ENCODE measurements at places on chromosomes 1 and 21.
A peak's percentile ranks its signal among the peaks of the same experiment; 100 is the strongest.

DNA sequence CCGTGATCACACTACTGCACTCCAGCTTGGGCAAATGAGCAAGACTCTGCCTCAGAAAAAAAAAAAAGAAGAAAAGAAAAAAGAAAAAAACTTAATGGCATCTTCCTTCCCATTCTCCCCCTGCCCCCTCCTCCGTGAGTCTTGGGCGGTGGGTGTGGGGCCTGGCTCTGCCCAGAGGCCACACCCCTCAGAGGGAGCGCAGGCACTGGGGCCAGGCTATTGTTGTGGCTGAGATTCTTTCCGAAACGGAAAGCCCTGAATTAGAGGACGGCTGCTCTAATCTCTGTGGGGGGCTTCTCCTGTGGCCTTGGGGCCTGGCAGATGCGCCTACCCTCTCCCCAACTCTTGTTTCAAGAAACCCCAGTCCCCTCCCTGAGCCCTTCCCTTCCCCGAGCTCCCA, 4.1 kb upstream of the FAM110D start:
- no peak for DNase-seq
- peak overlapping the region; percentile 70 for H3K27ac ChIP-seq
- H3K36me3 ChIP-seq, result no peaks in the 10 kb centered on the region
- H3K27me3 ChIP-seq, result no peaks in the 10 kb centered on the region
- H3K4me3 ChIP-seq, result no peak overlapping the region
- no peaks in the 10 kb centered on the region for H3K4me1 ChIP-seq

GRCh38 chr1:86778569-86779239, 74.3 kb downstream of the SH3GLB1 start:
- DNase-seq, result no peak
- peaks cover 48% of the 10 kb centered on the region for H3K4me1 ChIP-seq
- no peak overlapping the region for H3K27ac ChIP-seq
- H3K36me3 ChIP-seq, result no peaks in the 10 kb centered on the region
- no peaks in the 10 kb centered on the region for H3K27me3 ChIP-seq
- H3K4me3 ChIP-seq, result no peak overlapping the region

DNA sequence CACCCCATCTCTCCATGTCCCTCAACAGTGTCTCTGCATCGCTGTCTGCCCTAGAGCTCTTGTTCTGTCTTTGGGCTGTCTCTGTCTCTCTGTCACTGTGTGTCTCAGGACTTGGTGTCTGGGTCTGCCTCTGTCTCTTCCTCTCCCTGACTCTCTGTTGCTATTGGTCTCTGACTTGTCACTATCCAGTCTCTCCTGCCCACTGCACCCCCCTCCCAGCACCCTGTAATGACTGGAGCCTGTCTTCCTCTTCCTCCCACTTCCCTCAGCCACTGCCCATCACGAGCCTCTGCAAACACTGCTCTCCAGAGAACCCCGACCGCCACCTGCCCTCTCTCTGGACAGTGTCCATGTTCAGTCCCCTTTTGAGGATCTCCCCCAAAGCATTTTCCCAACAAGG, 12.1 kb downstream of the PEAR1 start:
- no peak overlapping the region for H3K4me3 ChIP-seq
- peak; percentile 13 for DNase-seq
- no peaks in the 10 kb centered on the region for H3K27me3 ChIP-seq
- H3K27ac ChIP-seq, result no peak overlapping the region
- peaks cover 4% of the 10 kb centered on the region for H3K4me1 ChIP-seq
- H3K36me3 ChIP-seq, result no peaks in the 10 kb centered on the region

DNA sequence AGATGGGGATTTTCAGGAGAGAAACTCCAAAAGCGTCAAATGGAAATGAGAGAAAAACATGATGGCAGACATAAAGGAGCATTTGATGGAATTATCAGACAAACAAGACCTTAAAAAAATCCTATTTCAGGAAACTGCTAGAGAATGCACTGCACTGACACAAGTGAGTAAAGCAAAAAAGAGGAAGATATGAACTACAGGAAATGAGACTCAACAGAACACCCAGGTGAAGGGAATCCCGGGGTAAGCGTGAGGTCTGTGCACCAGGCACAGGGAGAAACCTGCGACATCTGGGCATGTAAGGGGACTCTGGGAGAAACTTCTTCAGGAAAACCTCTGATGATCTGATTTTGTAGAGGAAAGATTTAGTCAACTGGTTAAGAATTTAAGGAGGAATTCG, 2.8 kb downstream of the TARBP1 start:
- no peak overlapping the region for H3K27ac ChIP-seq
- no peak overlapping the region for H3K4me3 ChIP-seq
- no peaks in the 10 kb centered on the region for H3K27me3 ChIP-seq
- no peaks in the 10 kb centered on the region for H3K36me3 ChIP-seq
- H3K4me1 ChIP-seq, result peaks cover 39% of the 10 kb centered on the region

DNA sequence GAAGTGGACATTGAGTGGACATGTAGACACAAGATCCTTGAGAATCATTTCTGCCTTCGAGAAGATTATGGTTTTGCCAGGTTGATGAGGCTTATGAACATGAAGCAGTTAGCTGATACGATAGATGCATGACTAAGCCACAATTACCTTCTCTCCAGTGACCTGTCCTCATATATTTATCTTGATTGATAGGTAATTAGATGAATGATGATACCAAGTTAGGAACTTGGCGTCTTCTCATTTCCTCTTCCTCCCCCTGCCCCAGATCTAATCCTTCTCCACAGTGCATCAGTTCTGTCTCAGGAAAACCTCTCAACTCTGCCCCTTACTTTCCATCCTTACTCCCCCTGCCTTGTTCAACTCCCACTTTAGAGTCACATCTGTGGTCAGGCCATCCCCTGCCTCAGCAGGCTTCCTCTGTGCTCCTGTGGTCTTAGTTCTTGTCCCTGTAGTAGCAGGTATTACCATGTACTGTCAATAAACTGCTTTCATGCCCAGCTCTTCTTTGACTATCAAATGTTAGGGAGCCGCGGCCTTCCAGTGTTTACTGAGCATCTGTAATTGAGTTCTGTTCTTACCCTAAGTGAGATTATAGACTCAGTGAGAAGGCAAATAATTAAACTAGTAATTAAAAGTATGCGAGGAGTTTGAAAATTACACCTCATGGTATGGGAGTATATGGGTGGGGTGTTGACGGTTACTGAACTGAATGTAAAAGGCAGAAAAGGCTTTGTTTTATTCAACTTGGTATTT, 5.1 kb downstream of the ST6GALNAC3 start:
- H3K4me3 ChIP-seq, result no peak overlapping the region
- H3K36me3 ChIP-seq, result no peaks in the 10 kb centered on the region
- no peak for DNase-seq
- no peaks in the 10 kb centered on the region for H3K27me3 ChIP-seq
- no peak overlapping the region for H3K27ac ChIP-seq

DNA sequence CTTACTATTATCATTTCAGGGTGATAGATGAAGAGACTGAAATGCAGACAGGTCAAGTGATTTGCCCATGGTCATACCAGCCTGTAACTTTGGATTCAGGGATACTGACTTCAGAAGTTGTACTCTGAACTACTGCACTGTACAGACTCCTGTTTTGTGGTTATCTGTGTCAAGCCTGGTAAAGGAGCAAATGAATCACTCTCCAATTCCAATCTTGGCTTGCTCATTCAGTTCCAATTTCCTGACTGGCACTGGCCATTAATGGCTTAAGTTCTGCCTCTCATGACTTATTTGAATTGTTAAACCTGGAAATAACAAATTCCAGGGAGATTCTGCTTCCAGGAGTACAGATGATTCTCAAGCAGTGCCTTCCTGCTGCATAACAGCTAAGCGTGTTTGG, 45.4 kb upstream of the PLD5 start:
- no peak for DNase-seq
- no peaks in the 10 kb centered on the region for H3K27me3 ChIP-seq
- H3K4me3 ChIP-seq, result no peak overlapping the region
- no peaks in the 10 kb centered on the region for H3K36me3 ChIP-seq

- no peak overlapping the region for H3K4me3 ChIP-seq
- DNase-seq, result no peak
- H3K27me3 ChIP-seq, result no peaks in the 10 kb centered on the region
- H3K27ac ChIP-seq, result no peak overlapping the region
- H3K4me1 ChIP-seq, result no peaks in the 10 kb centered on the region
- H3K36me3 ChIP-seq, result no peaks in the 10 kb centered on the region
Measured at GRCh38 chr1:94126651-94127050, 5.7 kb upstream of the ABCA4 start.

DNA sequence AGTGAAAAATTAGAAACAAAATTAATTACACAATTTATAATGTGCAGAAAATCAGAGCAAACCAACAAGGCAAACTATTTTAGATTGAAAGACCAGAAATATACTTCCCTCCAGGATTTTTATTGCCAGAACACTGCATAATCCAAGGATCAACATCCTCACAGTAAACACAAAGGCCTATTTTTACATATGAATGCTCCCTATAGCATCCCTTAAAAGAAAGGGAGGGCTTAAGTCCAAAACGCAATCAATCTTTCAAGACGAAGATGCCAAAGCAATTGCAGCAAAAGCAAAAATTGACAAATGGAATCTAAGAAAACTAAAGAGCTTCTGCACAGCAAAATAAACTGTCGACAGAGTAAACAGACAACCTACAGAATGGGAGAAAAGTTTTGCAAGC, 18.6 kb upstream of the CHIA start:
- H3K36me3 ChIP-seq, result no peaks in the 10 kb centered on the region
- DNase-seq, result no peak
- no peak overlapping the region for H3K27ac ChIP-seq
- H3K4me3 ChIP-seq, result no peak overlapping the region
- peaks cover 4% of the 10 kb centered on the region for H3K4me1 ChIP-seq
- H3K27me3 ChIP-seq, result peaks cover 22% of the 10 kb centered on the region

GRCh38 chr1:109997867-109998229, 13.3 kb downstream of the AHCYL1 start:
- H3K27ac ChIP-seq, result no peak overlapping the region
- H3K27me3 ChIP-seq, result no peaks in the 10 kb centered on the region
- H3K4me3 ChIP-seq, result no peak overlapping the region
- peaks cover 4% of the 10 kb centered on the region for H3K4me1 ChIP-seq
- DNase-seq, result no peak

DNA sequence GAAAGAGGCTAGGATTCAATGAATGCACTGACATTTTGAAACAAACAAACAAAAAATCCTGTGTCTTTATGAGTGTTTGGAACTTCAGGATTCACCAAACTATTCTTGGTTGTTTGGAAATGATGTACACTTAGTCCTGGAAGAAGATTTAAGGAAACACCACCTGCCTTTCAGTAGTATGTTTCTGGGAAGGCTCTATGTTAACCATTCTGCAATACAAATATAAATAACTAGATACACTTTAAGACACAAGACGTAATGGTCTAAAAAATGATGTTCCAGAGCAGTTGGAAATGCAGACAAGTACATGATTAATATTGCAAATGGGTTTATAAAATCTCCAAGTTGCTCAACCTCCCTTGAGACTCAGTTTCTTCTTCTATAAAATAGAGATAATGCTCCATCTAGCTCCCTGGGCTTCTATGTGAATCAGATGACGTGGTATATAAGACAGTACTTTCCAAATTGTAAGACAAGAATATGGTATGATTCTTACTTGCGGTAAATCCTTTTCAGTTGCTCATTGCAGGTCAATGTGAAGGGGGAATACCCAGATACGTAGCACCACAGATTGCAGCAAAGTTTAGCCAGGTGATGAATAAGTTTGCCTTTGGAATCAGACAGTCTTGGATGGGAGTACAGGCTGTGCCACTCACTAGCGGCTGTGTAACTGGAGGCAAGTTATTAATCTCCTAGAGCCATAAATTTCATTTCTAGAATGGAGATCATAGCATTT, 224.8 kb upstream of the SGIP1 start:
- no peaks in the 10 kb centered on the region for H3K27me3 ChIP-seq
- H3K4me1 ChIP-seq, result no peaks in the 10 kb centered on the region
- no peak for DNase-seq
- no peak overlapping the region for H3K4me3 ChIP-seq

DNA sequence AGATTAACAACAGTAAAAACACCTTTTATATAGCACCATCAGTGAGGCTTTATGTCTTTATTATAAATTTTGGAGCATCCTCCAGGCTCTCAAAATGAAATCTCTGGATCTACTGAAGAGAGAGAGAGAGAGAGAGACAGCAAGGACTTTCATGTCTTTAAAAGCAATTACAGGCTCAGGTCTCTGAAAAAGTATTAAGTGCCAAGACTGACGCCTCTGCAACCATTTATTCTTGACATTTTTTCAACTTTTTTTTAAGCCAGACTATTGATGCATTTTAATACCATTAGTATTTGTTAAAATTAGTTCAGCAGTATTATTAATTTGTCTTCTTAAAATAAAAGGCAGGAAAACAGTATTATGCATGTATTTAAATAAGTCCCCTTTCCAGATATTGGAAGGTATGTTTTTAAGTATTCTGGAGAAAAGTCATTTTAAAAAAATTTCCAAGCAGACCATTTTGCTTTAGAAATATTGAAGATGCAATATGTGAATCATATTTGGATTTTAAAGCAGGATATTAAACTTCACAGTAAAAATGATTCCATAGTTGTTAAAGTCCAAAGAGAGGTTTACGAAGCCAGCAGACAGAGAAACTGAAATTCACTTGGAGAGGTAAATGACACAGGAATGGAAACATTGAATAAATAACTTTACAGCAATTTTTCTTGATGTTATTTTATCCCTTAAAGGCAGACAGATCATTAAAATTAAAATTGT, 35.4 kb upstream of the APOBEC4 start:
- H3K4me1 ChIP-seq, result no peaks in the 10 kb centered on the region
- DNase-seq, result no peak
- H3K27me3 ChIP-seq, result no peaks in the 10 kb centered on the region
- no peaks in the 10 kb centered on the region for H3K36me3 ChIP-seq
- no peak overlapping the region for H3K4me3 ChIP-seq

DNA sequence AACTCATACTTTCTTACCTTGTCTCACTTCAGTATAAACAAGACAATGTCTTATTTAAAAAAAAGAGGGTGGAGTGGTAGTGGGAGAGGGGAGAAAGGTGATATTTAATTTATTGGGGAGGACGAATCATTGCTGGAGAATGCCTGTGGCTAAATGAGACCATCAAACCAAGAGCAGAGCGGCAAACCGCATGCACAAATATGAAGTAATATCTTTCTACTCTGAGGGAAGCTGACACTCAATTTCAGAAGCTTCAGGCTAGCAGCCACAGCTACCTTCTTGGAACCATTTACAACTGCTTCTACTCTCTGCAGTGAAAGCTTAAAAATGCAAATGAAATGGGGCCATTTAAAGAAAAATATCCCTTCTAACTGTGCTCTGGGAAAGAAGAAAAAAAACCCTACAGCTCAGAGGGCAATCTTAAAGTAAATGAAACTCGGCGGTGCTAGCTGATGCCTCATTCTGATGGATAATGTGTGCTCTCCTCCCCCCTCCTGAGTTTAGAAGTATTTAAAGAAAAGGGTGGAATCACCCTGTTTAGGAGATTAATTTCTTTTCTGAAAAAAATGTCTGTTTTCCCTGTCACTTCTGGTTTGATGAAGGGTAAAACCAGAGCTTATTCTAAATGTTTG, 178.2 kb upstream of the CAMK1G start:
- no peak overlapping the region for H3K27ac ChIP-seq
- H3K4me3 ChIP-seq, result no peak overlapping the region
- no peaks in the 10 kb centered on the region for H3K27me3 ChIP-seq
- DNase-seq, result no peak
- peaks cover 4% of the 10 kb centered on the region for H3K4me1 ChIP-seq

- no peak overlapping the region for H3K27ac ChIP-seq
- DNase-seq, result no peak
- no peaks in the 10 kb centered on the region for H3K4me1 ChIP-seq
- no peaks in the 10 kb centered on the region for H3K36me3 ChIP-seq
- peaks cover 19% of the 10 kb centered on the region for H3K27me3 ChIP-seq
Measured at GRCh38 chr1:20402585-20403422, 83.2 kb downstream of the CAMK2N1 start.
